Hepatocyte (in vitro differentiated cells): ENCODE measurements at places on chromosomes 12 and 14. TPM values are rescaled to one million over a fixed set of nuclear protein-coding genes. Genes with fewer than 3 reads are reported as not detected.

Gene DACT1
- 13.2 and 14.0 TPM in 2 replicates for polyA plus RNA-seq

- no peak for DNase-seq
Measured at GRCh38 chr14:63030113-63030512, 15.1 kb downstream of the KCNH5 start.

DNA sequence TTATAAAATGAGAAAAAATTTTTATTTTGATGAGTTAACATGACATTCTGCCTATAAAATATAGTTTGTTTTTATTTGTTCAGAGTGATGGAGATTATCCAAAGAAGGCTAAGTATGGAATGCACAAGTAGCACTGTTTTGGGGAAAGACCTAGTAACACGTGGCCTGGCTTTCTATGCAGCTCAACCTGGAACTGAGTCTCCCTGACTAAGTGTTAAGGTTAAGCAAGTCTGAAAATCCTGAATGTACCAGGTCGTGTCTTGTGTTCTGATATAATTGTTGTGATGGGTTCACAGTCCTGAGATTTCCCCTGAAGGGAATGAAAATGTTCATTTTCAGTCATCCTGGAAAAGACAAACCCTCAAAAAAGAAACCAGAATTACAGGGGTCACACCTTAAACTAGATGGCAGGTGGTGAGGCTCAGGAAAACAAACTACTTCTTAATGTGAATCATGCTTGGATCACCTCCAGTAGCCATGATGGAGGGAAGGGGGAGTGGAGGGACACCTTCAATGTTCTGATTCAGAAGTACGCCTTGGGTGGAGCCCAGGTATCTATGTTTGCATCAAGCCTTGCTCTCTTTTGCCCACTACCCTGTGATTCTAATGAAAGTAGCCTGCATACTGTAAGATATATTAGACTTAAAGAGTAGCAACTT lies 236.8 kb downstream of the ALX1 start:
- DNase-seq, result no peak

DNA sequence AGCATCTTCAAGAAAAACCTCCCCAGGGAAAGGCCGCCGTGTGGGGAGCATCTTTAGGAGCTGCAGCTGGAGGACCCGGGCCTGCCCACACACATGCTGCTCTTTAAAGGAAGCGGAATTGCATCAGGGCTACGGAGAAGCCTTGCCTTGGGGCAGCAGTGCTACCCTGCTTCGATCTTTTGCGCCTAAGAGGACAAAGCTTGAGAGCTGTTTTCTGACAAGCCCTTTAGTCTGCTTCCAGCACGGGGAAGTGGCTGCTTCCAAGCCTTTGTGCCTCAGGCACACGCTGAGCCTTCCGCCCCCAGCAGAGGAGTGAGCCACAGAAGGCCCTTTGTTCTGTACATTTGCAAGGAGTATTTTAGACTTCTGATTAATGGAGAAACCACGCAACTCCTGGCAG lies 31.5 kb downstream of the COA8 start:
- no peak for DNase-seq

- peak; percentile 70 for DNase-seq
Measured at GRCh38 chr12:96578526-96579125, 89.2 kb downstream of the CFAP54 start.

Gene DPY19L2
- polyA plus RNA-seq, result 4.9 and 5.0 TPM in 2 replicates
